ENCODE measurements at places on chromosomes 1 and 21. TPM values are rescaled to one million over a fixed set of nuclear protein-coding genes. Genes with fewer than 3 reads are reported as not detected.

- DNase-seq: no peak
- H3K27me3 ChIP-seq: no peaks in the 10 kb centered on the region
- no peaks in the 10 kb centered on the region for H3K4me1 ChIP-seq
- no peaks in the 10 kb centered on the region for H3K36me3 ChIP-seq
Measured at GRCh38 chr1:222181191-222181590, 366.7 kb downstream of the HHIPL2 start.

DNA sequence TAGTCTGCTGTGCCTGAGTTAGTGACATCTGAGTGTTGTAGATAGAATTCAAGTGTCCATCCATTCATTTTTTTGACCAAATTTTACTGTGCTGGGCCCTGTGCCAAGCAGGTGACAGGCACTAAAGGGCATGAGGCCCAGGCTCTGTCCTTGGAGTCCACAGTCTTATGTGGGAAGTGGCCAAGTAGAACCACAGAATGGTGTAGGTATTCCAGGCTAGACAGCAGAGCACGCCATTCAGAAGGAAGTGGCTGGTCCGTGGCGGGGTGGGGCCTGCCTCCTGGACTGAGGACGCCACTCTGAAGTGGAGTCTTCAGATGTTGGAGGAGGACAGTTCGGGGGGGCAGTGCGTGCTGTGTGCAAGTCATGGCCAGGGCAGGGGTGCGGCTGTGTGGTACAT is 68.9 kb upstream of the ACTL8 start:
- H3K4me3 ChIP-seq: no peak overlapping the region
- no peaks in the 10 kb centered on the region for H3K27me3 ChIP-seq
- no peaks in the 10 kb centered on the region for H3K4me1 ChIP-seq
- H3K27ac ChIP-seq: no peak overlapping the region
- H3K36me3 ChIP-seq: peaks cover 7% of the 10 kb centered on the region

RHD gene
- 0.28 TPM for total RNA-seq

GRCh38 chr1:31348449-31348848 is 24.4 kb downstream of the FABP3 start:
- H3K27ac ChIP-seq: no peak overlapping the region
- no peak for DNase-seq
- H3K4me1 ChIP-seq: no peaks in the 10 kb centered on the region
- H3K4me3 ChIP-seq: no peak overlapping the region
- H3K27me3 ChIP-seq: no peaks in the 10 kb centered on the region

DNA sequence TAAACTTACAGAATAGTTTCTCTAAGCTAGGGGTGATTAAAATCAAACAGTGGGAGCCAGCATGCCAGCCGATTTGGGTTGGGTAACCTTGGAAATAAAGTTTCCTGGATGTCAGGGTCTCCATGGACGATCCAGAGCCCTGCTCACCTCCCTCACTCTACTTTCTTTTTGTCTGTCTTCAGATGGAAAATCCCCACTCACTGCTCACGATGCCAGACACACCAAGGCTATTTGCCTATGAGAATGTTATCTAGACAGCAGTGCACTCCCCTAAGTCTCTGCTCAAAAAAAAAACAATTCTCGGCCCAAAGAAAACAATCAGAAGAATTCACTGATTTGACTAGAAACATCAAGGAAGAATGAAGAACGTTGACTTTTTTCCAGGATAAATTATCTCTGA is 13.9 kb downstream of the SLAMF7 start:
- H3K36me3 ChIP-seq: no peaks in the 10 kb centered on the region
- no peaks in the 10 kb centered on the region for H3K4me1 ChIP-seq
- H3K27me3 ChIP-seq: no peaks in the 10 kb centered on the region
- no peak overlapping the region for H3K4me3 ChIP-seq
- H3K27ac ChIP-seq: no peak overlapping the region

All from IMR-90 (cell line).